CD4-positive, alpha-beta T cell treated with Interleukin-15 for 1 hour (primary cell): ENCODE measurements at places on chromosomes 11 and 22.

- DNase-seq = no peak
These were observed 25.5 kb downstream of the NNMT start for GRCh38 chr11:114321621-114322257.

- DNase-seq = peak; percentile 62
These were observed 90.8 kb upstream of the APOA1 start for GRCh38 chr11:116928102-116928777.

- DNase-seq = no peak
These were observed 44.4 kb upstream of the TCF20 start for GRCh38 chr22:42314709-42315391.

DNA sequence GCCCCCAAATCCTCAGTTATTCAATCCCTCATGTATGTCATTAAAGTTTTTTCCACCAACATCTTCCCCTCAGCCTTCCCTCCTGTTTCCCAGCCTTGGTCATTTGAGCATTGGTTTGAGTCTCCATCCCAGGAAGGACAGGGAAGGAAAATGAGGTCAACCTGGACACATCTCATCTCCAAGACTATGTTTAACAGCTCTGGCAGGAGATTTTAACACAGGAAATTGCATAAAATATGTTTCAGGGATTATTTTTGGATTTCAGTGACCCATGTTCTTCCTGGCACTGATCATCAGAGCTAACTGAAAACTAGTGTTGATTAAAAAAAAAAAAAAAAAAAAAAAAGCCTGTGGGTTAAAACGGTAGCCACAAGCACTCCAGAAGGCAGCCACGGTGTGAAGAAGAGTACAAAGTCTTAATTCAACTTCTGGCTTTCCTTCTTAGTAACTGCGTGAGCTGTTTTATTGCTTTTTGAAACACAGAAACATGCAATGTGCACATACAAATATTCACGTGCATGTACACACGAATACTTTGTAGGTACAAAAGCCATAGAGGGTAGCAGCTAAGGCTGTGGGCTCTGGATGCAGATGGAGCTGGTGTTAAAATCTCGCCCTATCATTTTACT is 164.4 kb upstream of the DDI1 start:
- DNase-seq = no peak

GRCh38 chr22:35558719-35559118 is 18.1 kb downstream of the RASD2 start:
- no peak for DNase-seq

DNA sequence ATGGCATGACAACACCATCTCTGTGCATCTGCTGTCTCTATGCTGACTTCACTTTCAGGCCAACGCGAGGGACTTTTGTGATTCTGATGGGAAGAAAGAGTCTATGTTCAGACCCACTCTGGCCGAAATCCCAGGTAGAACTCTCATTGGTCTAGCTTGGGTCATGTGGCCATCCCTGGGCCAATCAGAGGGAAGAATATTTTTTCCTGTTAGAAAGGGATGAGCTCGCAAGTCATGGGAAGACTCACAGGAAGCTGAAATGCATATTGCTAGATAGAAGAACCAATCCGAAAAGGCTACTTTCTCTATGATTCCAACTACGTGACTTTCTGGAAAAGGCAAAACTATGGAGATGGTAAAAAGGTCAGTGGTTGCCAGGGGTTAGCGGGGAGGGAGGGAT is 56.0 kb upstream of the LINC01488 start:
- no peak for DNase-seq

- DNase-seq = no peak
These were observed 2.0 kb upstream of the CASTOR1 start for GRCh38 chr22:30291058-30291892.

DNA sequence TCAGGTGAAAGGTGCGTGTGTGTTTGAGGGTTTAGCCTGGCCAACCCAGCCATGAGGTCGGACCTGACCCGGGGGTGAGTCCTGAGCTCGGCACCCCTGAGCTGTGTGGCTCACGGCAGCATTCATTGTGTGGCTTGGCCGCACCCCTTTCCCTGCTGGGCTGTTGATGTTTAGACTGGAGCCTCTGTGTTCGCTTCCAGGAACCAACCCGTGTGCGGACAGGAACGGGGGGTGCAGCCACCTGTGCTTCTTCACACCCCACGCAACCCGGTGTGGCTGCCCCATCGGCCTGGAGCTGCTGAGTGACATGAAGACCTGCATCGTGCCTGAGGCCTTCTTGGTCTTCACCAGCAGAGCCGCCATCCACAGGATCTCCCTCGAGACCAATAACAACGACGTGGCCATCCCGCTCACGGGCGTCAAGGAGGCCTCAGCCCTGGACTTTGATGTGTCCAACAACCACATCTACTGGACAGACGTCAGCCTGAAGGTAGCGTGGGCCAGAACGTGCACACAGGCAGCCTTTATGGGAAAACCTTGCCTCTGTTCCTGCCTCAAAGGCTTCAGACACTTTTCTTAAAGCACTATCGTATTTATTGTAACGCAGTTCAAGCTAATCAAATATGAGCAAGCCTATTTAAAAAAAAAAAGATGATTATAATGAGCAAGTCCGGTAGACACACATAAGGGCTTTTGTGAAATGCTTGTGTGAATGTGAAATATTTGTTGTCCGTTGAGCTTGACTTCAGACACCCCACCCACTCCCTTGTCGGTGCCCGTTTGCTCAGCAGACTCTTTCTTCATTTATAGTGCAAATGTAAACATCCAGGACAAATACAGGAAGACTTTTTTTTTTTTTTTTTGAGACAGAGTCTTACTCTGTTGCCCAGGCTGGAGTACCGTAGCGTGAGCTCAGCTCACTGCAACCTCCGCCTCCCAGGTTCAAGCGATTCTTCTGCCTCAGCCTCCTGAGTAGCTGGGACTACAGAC is 53.9 kb upstream of the PPP6R3 start:
- DNase-seq = no peak
